ENCODE measurements at places on chromosomes 11 and 22. TPM values are rescaled to one million over a fixed set of nuclear protein-coding genes. Genes with fewer than 3 reads are reported as not detected.

- no peak for DNase-seq
Measured at GRCh38 chr11:19382131-19382611, 141.4 kb upstream of the E2F8 start.

The TMEM132A gene
- 0.93 TPM for total RNA-seq

The RIMBP3C gene
- total RNA-seq = 4.5 TPM

The AAMDC gene
- 7.6 TPM for total RNA-seq

DNA sequence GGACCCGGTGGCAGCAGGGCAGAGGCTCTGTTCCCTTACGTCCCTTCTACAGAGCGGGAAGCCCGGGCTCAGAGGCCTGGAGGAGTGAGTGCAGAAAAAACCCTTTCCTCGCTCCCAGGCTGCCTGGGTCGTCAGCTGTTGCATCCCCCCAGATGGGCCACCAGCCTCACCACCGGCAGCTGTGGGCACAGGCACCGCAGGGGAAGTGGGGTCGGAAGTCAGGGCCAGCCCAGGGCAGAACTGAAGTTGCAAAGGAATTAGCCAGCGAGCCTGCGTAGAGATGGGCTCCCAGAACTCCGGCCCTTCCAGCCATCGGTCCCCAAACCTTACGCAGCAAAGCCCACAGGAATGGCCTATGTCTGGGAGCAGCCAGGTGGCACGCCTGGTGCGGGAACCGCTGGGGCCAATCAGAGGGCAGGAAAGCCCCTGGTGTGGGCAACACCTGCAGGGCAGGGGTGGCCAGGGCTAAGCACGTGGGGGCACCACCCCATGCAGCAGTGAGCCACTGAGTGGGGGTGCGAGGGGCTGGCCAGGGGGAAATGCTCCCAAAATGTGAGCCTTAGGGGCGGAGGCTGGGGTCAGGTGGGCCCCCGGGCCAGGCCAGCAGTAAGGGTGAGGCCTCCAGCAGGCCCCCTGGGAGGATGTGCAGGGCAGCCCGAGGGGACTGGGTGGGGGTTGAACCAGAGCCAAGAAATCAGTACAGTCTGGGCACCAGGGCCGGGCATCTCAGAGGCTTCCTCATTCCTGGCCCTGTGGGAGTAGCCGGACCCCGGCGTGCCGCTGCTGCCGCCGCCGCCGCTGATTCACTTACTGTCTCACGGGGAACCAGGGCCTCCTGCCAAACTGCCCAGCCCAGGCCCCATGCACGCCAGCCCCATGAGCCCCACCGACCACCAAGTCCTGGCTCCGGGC is 58.2 kb downstream of the WNT7B start:
- DNase-seq = no peak

DNA sequence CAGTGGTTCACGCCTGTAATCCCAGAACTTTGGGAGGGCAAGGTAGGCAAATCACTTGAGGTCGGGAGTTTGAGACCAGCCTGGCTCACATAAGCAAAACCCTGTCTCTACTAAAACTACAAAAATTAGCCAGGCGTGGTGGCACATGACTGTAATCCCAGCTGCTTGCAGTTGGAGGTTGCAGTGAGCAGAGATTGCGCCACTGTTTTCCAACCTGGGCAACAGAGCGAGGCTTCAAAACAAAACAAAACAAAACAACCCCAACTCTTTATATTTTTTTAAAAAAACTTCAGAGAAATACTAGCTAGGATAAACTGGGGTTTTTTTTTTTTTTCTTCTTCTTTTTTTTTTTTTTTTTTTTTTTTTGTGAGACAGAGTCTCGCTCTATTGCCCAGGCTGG is 31.8 kb upstream of the RAPSN start:
- no peak for DNase-seq

The CNGA4 gene
- 0.61 TPM for total RNA-seq

DNA sequence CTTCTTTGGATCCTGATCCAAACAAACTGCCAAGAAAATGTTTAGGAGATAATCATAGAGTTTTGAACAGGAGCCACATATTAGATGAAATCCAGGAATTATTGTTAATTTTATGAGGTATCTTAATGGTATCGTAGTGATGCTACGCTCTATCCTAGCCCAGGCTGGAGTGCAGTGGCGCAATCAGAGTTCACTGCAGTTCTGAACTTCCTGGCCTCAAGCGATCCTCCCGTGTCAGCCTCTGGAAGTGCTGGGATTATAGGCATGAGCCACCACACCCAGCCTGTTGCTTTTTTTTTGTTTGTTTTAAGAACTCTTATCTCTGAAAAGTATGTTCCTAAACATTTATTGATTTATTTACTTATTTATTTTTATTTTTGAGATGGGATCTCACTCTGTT is 2.4 kb downstream of the GSTT4 start:
- no peak for DNase-seq

DNA sequence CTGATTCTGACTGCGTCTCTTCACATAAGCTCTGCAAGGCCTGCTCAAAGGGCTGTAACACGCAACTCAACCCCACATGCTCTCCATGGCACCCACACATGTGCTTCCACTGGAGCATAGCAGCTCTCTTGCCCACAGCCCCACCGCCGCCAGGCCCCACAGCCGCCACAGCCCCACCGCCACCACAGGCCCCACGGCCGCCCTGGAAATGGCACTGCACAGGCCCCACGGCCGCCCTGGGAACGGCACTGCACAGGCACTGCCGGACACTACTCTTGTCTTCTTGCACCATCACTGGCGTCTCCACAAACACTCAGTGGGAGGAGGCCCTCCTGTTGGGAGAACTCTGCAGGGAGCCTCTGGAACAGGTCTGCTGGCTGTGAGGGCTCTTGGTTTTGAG is 8.6 kb downstream of the MOB2 start:
- no peak for DNase-seq

DNA sequence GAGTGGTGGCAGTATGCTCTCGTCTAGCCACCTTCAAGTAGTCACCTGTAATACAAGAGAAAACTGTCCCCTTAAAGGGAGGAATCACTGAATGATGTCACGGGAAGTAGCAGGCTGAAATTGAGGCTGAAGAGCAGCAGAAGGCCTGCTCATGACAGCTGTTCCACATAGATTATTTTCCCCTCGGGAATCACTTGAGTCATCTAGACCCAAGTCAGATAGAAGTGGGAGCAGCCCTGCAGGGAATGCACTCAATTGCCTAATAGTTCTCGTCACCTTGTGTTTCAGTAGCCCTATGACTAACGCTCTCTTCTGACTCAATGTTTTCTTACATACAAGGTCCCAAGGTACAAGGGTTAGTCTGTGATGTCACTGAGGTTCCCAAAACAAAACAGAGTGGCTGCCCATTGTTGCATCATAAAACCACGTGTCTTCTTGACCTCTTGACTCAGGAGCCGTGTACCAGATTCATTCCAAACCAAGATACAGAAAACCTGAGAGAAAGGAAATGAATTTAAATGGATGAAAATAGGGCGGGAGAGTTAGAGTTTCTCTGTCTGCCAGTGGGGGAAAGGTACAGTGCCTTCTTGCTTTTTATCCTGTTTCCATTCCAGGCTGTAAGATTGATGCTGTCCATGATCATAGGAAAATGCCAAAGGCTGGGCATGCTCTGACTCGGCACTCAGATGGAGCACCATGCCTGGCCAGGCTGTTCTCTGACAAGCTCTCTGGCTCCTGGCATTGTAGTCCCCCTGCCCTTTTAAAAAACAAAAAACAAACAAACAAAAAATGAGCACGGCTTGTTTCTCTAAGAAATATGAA is 21.6 kb upstream of the C11orf96 start:
- DNase-seq = no peak

- DNase-seq = no peak
Measured at GRCh38 chr22:44702479-44703198, 635 bp downstream of the PRR5 start.

DNA sequence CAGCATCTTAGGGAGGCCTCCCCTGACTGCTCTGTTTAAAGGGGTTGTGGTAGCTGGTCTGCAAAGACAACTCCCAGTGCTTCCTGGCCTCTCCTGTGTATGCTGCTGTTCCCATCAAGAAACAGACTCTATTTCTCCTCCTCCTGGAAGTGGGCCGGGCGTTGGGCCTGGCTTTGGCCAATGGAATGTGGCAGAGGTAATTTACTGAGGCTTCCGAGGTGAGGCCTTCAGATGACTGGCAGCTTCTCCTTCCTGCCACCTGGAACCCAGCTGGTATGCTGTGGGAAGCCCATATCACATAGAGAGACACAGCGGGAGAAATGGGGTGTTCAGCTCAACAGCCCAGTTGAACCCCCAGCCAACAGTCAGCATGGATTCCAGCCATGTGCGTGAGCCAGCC is 25.1 kb upstream of the EIF3D start:
- no peak for DNase-seq

GRCh38 chr11:3221408-3222002 is 2.9 kb upstream of the MRGPRG start:
- DNase-seq = no peak

GRCh38 chr11:117663414-117663813 is 133.6 kb downstream of the DSCAML1 start:
- DNase-seq = no peak

The TNNT3 gene
- total RNA-seq = 10.5 TPM

DNA sequence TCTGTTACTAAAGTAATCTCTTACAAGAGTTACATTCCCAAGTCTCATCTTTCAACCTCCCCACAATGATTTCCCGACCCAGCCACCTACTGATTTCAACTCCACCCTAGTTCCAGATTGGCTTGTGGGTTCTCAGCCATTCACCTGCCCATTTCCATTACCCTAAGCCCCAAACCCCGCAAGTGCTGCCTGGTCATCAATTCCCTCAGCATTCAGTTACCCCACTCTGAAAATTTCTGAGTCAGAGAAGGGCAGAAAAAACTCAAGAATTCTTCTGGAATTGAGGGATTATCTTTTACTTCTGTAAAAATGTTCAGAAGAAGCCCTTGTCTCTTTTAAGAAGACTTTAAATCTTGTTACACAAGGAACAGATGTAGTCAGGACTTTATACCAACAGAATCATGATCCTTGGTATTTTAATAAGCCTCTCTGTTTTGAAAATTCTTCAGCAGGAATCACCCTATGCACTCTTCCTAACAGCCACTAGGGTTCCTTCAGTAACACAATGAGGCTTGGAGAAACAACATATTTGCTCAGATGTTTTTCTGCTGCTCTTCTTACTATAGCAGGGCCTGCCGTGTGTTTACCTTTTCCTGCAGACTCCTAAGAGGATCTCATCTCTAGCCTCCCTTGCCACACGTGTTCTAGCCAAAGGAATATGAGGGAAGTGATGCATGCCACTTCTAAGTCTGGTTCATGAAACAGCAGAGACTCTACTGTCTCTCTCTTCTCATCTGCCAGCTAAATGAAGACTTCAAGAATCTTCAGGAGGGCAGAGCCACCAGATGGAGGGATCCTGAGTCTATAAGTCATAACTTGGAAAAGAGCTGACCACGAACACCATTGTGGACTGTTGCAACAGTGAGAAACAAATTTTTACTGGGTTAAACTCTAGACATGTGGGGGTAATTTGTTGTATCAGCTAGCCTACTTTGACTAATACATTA is 29.3 kb upstream of the PAMR1 start:
- no peak for DNase-seq

GRCh38 chr11:59755701-59756557 is 753 bp downstream of the STX3 start:
- no peak for DNase-seq

DNA sequence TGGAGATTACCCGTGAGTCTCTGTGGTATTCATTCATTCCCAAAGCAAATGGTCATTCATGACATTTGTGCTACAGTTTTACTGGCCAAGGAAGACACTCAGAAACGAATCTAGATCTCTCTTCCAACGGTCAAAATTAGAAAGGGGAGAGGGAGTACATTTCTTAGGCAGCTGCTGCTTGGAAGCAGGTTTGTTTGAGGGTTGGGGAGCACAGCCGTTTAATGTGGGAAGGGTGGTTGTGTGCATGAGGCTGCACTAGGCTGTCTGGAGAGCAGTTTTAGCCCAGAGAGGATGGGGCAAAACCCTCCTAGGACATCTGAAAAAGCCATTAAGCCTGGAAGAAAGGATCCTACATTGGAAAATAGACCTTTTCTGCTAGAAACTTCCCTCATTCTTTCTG is 29.7 kb upstream of the TIMP3 start:
- DNase-seq = no peak

DNA sequence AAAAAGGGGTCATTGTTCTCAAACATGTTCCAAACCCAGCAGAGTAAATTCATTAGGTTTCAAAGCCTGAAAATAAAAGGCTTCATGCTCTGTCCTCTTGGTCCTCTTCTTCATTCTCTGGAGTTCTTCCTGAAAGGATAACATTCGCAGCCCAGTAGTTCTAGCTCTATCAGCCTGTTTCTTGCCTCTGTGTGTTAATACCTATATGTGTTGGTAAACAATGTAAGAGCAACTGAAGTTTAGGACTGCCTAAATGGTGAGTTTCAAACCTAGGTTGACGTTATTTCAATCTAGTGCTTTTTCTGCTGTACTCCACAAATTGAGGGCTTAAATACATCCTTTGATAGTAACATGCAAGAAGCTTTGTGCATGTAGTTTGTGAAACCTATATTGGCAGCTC is 9.4 kb downstream of the AASDHPPT start:
- DNase-seq = no peak

The LSP1 gene
- 324 TPM for total RNA-seq

DNA sequence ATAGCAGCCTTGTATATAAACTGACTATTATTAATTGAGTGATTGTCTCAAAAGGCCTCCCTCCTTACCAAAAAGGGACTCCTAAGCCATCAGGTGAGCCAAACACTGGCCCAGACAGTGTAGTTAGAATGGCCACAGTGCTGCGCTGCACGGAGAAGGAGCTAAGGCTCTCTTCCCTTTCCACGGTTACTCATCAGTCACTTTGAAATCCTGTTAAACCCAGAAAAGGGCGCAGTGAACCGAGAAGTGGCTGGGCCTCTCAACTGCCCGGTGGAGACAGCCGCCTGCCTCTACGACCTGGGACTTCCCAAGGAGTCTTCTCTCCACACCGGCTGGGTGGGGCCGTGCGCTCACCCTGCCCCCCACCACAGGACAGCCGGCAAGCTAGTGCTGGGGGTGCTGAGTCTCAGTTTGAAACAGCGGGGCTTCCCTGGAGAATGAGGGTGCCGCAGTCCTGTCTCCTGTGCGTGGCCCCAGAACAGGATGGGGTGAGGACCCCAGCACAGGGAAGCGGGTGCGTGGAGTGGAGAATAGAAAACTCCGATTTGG is 1.3 kb downstream of the MYH9 start:
- peak; percentile 73 for DNase-seq

DNA sequence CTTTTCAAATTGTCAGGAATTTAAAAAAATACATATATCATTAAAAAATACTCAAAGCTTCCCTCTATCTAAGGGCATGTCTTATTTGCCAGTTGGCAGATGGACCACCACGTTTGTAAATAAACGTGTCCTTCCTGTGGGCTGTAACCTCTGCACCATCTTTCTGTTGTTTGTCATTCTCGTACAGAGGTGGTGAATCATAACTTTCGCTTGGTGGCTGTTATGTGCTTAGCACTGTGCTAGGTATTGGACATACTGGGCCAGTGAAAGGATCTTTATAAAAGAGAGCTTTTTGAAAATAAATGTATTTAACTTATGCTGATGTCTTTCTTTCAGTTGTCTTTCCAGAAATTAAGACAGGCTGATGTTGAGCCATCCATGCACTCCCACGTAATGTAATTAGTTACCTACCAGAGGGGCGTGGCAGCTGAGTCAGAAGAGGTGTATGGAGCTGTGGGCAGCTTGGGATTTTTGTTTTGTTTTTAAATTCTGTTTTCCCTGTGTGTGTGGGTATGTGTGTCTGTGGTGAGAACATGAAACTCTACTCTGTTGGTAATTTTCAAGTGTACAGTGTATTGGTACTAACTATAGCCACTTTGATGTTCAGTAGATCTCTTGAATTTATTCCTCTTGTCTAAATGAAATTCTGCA is 62.7 kb downstream of the TECTA start:
- no peak for DNase-seq

The BTBD18 gene
- total RNA-seq = not detected

- DNase-seq = no peak
Measured at GRCh38 chr11:83007909-83008580, 63.7 kb downstream of the RAB30 start.
